ENCODE measurements at places on chromosomes 5 and 9. TPM values are rescaled to one million over a fixed set of nuclear protein-coding genes. Genes with fewer than 3 reads are reported as not detected.

DNA sequence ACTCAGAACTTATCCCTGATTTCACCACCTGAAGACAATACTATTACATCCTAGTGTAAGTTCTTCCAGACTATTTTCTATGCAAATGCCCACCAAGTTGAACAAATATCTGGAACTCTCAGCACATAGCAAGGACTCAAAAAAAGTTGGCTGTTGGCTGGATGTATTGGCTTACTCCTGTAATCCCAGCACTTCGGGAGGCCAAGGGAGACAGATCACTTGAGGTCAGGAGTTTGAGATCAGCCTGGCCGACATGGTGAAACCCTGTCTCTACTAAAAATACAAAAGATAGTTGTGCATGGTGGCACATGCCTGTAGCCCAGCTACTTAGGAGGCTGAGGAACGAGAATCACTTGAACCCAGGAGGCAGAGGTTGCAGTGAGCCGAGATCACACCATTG, 15.0 kb upstream of the VPS13A start:
- H3K36me3 ChIP-seq, result no peaks in the 10 kb centered on the region
- H3K4me3 ChIP-seq, result no peak overlapping the region
- no peaks in the 10 kb centered on the region for H3K27me3 ChIP-seq
- H3K4me1 ChIP-seq, result peaks cover 3% of the 10 kb centered on the region
- no peak for DNase-seq
- H3K27ac ChIP-seq, result no peak overlapping the region

ZBTB6 gene
- 10.2 TPM for total RNA-seq

DNA sequence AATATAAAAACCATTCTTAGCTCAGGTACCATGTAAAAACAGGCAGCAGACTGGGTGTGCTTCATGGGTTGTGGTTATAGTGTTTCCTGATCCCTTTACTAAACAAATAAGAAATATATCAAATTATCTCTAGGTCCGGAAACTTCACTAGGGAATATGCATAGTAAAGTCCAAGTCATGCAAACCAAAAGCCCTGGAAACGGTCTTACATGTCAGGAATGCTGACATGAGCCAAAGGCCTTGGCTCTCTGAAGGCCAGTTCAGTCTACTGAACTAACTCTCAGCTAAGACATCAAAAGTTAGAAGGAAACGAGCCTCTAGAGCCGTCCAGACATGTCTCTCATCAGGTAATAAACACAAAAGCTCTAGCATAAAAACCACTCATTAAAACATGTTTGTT, 778.9 kb upstream of the ZNF608 start:
- H3K36me3 ChIP-seq, result no peaks in the 10 kb centered on the region
- no peaks in the 10 kb centered on the region for H3K27me3 ChIP-seq
- H3K27ac ChIP-seq, result no peak overlapping the region
- H3K4me1 ChIP-seq, result no peaks in the 10 kb centered on the region
- no peak overlapping the region for H3K4me3 ChIP-seq

- H3K4me1 ChIP-seq, result peaks cover 2% of the 10 kb centered on the region
- H3K36me3 ChIP-seq, result no peaks in the 10 kb centered on the region
- no peak overlapping the region for H3K27ac ChIP-seq
Measured at GRCh38 chr9:11915699-11916098, 777.5 kb upstream of the TYRP1 start.

- no peaks in the 10 kb centered on the region for H3K4me1 ChIP-seq
- DNase-seq, result no peak
- H3K27me3 ChIP-seq, result no peaks in the 10 kb centered on the region
Measured at GRCh38 chr5:149387982-149388381, 8.9 kb upstream of the IL17B start.

DCTN3 gene
- 40.0 TPM for total RNA-seq

GRCh38 chr5:32446630-32447029, 2.1 kb upstream of the ZFR start:
- H3K4me3 ChIP-seq, result peak overlapping the region; percentile 47
- peaks cover 5% of the 10 kb centered on the region for H3K4me1 ChIP-seq
- peaks cover 7% of the 10 kb centered on the region for H3K27me3 ChIP-seq

DNA sequence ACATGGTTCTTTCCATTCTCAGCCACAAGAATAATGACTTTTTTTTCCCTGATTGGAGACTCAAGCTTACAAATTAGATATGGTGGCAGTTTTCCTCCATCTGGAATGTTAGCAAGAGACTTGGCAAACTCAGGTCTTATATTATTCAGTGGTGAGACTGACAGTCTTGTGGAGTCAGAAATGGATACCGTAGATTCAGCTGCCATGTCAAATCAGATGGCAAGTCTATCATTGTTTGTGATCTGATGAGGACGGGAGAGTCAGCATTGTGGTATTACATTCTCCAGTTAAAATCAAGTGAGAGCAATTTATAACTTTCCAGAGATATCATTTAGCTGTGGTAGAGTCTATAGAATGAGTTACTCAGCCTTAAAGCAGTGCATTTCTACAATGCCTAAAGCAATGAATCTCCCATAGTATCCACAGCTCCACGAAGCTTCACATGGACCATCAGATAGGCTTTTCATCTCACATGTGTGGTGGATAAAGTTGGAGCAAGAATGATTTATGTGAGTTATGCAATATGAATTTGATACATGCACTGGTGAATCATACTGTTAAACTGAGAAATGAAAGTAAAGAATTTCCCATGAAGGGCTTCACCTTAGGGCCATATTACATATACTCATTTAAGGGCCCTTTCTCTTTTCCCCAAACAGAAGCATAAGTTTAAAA, 430.6 kb downstream of the ZNF608 start:
- DNase-seq, result no peak
- no peak overlapping the region for H3K4me3 ChIP-seq
- H3K4me1 ChIP-seq, result peaks cover 4% of the 10 kb centered on the region
- no peak overlapping the region for H3K27ac ChIP-seq

FIBCD1 gene
- 6.2 TPM for total RNA-seq

DNA sequence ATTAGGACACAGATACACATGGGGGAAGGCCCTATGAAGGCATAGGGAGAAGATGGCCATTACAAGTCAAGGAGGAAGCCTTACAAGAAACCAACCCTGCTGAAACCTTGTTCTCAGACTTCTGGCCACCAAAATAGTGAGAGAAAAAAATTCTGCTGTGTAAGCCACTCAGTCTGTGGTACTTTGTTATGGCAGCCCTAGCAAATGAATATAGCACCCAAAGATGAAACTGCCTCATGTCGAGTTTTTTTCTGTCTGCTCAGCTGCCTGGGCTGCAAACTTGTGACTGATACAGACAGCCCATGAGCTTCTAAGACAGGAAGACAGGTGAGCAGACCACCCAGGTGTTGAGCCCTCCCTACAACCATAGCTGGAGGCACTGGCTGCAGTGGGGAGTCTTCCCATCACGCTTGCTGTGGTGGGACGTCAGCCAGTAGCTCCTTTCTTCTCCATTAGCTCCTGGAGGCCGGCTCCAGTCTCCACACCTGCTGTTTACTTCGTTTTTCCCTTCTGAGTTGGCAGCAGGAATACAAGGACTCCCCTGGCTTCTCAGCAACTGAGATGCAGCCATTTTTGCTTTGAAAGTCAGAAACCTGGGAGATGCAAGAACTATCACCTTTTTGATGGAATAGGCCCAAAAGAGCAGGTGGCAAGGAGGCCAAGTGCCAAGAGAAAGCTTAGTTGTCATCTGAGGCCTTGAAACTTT, 164.9 kb downstream of the SEMA6A start:
- H3K4me3 ChIP-seq, result no peak overlapping the region
- H3K27ac ChIP-seq, result no peak overlapping the region
- peaks cover 5% of the 10 kb centered on the region for H3K4me1 ChIP-seq
- no peak for DNase-seq

- no peaks in the 10 kb centered on the region for H3K27me3 ChIP-seq
- H3K4me3 ChIP-seq, result no peak overlapping the region
- DNase-seq, result no peak
Measured at GRCh38 chr5:146071171-146071570, 34.2 kb downstream of the PLAC8L1 start.

GOLM1 gene
- total RNA-seq, result 71.0 TPM

GRCh38 chr5:88888848-88889188, 5.8 kb upstream of the MEF2C start:
- no peaks in the 10 kb centered on the region for H3K36me3 ChIP-seq
- DNase-seq, result no peak
- H3K4me1 ChIP-seq, result no peaks in the 10 kb centered on the region
- peaks cover 4% of the 10 kb centered on the region for H3K27me3 ChIP-seq
- peak overlapping the region; percentile 93 for H3K4me3 ChIP-seq
- H3K27ac ChIP-seq, result no peak overlapping the region

DNA sequence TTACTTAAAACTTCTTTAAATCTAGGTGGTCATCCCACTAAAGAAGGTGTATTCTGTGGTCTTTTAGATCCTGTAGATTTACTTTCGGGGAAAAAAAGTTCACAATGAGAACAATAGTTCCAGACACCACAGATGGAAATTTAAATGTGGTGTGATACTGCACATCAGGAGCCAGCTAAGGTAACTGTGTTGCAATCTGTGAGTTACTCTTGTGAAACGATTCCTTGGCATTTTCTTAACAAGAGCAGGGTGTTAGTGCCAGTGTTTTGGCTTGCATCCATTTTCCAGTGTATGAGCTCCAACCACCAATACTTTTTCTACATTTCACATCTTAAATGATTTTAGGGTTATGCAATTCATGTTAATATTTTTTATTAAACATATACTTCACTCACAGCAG, 674.5 kb downstream of the CETN3 start:
- H3K4me3 ChIP-seq, result no peak overlapping the region
- no peak overlapping the region for H3K27ac ChIP-seq
- no peaks in the 10 kb centered on the region for H3K27me3 ChIP-seq
- no peaks in the 10 kb centered on the region for H3K4me1 ChIP-seq

- no peak overlapping the region for H3K4me3 ChIP-seq
- peaks cover 5% of the 10 kb centered on the region for H3K4me1 ChIP-seq
- DNase-seq, result no peak
- H3K36me3 ChIP-seq, result no peaks in the 10 kb centered on the region
- no peak overlapping the region for H3K27ac ChIP-seq
- H3K27me3 ChIP-seq, result no peaks in the 10 kb centered on the region
Measured at GRCh38 chr5:15009420-15009819, 137.8 kb upstream of the ANKH start.

DNA sequence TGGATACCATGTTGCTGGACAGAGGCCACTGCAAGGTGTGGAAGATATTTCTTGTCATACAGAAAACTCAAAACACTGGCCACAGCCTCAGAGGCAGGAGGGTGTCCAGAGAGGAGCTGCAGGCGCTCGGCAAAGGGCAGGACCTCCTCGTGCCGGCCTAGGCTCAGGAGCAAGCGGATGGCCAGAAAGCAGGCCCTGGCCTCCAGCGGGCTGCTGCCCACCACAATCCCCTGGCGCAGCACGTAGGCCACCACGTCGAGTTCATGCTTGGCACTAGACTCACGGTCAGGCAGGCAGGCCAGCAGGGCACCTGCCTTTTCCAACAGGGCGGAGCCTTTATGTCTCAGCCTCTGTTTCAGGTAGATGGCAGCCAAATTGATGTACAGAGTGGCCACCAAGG, 35.2 kb downstream of the SH3TC2 start:
- no peaks in the 10 kb centered on the region for H3K27me3 ChIP-seq
- DNase-seq, result no peak
- no peak overlapping the region for H3K27ac ChIP-seq
- H3K36me3 ChIP-seq, result no peaks in the 10 kb centered on the region
- no peaks in the 10 kb centered on the region for H3K4me1 ChIP-seq
- no peak overlapping the region for H3K4me3 ChIP-seq

DNA sequence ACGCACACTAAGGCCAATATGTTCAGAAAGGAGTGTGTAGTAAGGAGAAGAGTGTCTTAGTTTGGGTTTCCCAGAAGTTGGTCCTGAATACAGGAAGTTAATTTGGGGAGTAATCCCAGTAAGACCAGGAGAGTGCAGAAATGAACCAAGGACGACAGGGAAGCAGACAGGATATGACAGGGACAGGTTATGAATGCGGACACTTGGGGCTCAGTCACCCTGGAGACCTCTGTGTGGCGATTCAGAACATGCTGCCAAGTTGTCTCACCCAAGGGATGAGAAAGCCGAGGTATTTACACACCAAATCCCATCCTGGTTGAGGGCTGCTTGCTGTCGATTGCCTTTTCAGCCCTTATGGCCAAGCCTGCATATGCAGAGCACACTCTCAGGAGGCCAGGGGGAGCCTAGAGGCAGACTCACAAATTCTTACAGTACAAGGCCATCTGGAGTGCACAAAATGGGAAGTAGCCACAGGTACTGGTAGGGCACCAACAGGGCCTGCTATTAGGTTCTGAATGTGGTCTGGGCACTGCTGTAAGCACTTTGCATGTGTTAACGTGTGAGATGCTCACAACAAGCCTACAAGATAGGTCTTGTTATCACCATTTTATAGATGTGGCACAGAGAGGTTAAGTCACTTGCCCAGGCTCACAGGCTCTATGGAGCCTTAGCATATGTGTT, 233.1 kb upstream of the ANKRD55 start:
- H3K27me3 ChIP-seq, result no peaks in the 10 kb centered on the region
- H3K27ac ChIP-seq, result no peak overlapping the region
- no peak for DNase-seq
- no peaks in the 10 kb centered on the region for H3K36me3 ChIP-seq
- H3K4me3 ChIP-seq, result no peak overlapping the region
- peaks cover 8% of the 10 kb centered on the region for H3K4me1 ChIP-seq

PHF24 gene
- total RNA-seq, result 0.68 TPM

GRCh38 chr5:52692039-52692438, 95.7 kb upstream of the ITGA1 start:
- H3K4me1 ChIP-seq, result peaks cover 6% of the 10 kb centered on the region
- no peak for DNase-seq
- H3K36me3 ChIP-seq, result no peaks in the 10 kb centered on the region
- no peak overlapping the region for H3K4me3 ChIP-seq

GLRA1 gene
- total RNA-seq, result not detected

SARDH gene
- total RNA-seq, result 5.3 TPM
